ENCODE measurements at places on chromosomes 11 and 22. TPM values are rescaled to one million over a fixed set of nuclear protein-coding genes. Genes with fewer than 3 reads are reported as not detected.

DNA sequence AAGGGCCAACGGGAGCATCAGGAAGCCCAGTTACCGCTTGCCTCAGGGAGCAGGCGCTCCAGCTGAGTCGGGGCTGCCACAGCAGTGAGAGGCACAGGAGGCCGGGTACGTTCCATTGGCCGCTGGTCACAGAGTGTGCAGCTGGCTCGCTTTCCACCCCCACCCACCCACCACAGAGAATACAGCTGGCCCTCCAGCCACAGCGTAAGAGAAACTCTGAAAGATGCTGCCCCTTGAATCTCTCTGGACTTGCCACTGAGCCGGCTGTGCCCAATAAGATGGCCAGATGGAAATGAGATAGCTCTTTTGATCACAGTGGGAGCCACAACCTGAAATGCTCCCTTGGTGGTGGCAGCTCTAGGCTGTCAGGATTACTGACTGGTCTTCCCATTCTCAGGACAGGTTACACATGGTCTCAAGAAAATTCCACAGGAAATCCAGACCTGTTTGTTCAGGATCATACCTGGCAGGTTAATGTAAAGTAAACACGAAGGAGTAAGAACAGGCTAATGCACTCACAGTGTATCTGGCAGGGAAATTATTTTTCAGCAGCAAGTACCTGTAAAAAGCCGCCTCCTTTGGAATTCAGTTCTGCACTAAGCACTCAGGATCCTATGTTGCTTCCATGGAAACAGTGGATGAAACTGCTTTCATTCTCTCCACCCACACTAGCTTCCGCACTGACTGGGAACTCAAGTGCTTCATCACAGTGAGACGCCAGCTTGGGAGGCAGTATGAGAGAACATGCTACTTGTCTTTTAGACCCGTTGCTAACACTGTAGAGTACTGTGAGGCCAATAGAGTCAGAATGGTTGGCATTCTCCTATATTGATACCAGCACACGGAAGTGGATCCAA is 16.5 kb downstream of the SIAE start:
- peaks cover 7% of the 10 kb centered on the region for H3K36me3 ChIP-seq
- no peak for DNase-seq
- no peaks in the 10 kb centered on the region for H3K4me1 ChIP-seq
- H3K4me3 ChIP-seq, result no peak overlapping the region
- H3K27me3 ChIP-seq, result no peaks in the 10 kb centered on the region

GRCh38 chr11:95886462-95886861 is 37.4 kb downstream of the MTMR2 start:
- H3K36me3 ChIP-seq, result peaks cover 10% of the 10 kb centered on the region
- no peak overlapping the region for H3K4me3 ChIP-seq
- H3K4me1 ChIP-seq, result peaks cover 8% of the 10 kb centered on the region
- no peak for DNase-seq

GRCh38 chr11:85742348-85742747 is 56.4 kb upstream of the CCDC89 start:
- H3K4me3 ChIP-seq, result no peak overlapping the region
- H3K36me3 ChIP-seq, result peaks cover 8% of the 10 kb centered on the region
- no peak for DNase-seq
- H3K4me1 ChIP-seq, result peaks cover 60% of the 10 kb centered on the region
- H3K27ac ChIP-seq, result no peak overlapping the region
- H3K27me3 ChIP-seq, result no peaks in the 10 kb centered on the region

DNA sequence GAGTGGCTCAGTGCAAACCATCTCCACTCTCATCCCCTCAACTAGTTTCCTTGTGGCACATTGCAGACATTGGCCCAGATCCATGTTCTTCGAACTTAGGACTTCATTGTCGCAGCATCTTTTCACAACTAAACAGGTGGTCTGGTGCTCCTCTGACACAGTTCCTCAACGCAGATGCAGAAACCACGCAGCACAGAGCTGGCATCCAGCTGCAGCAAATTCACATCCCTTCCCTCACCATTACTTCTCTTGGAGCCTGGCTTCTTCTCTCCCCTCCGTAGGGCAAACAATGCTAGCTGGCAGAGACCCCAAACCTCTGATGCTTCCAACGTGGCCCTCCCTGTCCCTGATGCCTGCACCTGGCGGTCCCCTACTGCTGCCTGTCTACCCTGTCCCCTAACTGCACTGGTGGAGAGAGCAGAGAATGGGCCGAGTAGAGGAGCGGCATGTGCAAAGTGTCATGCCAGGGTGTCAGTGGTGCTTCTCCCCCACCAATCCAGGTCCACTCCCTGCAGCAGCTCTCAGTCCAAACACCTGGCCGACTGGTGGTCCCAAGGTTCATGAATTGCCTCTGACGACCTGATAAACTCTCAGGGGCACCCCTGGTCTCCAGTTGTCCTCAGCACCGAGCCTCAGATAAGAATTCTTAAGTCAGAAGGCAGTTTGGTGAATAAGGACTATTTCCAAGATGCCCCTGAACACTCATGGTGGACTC is 18.1 kb downstream of the TMPRSS13 start:
- no peak for DNase-seq
- no peaks in the 10 kb centered on the region for H3K27me3 ChIP-seq
- H3K36me3 ChIP-seq, result no peaks in the 10 kb centered on the region
- peaks cover 15% of the 10 kb centered on the region for H3K4me1 ChIP-seq
- H3K4me3 ChIP-seq, result no peak overlapping the region
- H3K27ac ChIP-seq, result no peak overlapping the region

Gene GPR83
- not detected for total RNA-seq

Gene CLTCL1
- 0.52 TPM for total RNA-seq

Gene KCNE3
- total RNA-seq, result not detected

Gene GVQW3
- 2.0 TPM for total RNA-seq

Gene LMO1
- not detected for total RNA-seq

Measured in activated naive CD8-positive, alpha-beta T cell treated with anti-CD3 and anti-CD28 coated beads for 36 hours (primary cell).